Renal cortical epithelial cell (primary cell): ENCODE measurements at places on chromosomes 5 and 9. TPM values are rescaled to one million over a fixed set of nuclear protein-coding genes. Genes with fewer than 3 reads are reported as not detected.
A peak's percentile ranks its signal among the peaks of the same experiment; 100 is the strongest.

- no peak for DNase-seq
Observed at GRCh38 chr5:41851116-41851515, 19.1 kb downstream of the OXCT1 start.

DNA sequence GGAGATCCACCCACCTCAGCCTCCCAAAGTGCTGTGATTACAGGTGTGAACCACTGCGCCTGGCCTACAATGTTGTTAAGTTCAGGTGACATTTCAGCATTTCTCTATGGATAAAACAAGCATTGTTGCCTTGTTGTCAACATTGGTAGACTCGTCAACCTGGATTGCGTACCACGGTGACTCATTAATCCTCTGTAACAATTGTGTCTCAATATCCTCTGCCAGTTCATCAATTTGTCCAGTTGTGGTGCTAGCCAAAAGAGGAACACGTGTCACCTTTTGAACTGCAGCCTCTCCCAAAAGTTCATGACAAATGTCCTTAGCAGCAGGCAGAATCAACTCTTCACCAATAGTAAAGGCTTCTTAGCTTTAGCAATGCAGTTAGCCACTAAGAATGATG is 46.3 kb upstream of the LARP1 start:
- peak; percentile 29 for DNase-seq

Gene BAAT
- total RNA-seq: 0.94 and 1.6 TPM in 2 replicates

Gene INSL4
- not detected in 2 replicates for total RNA-seq

- DNase-seq: no peak
Observed at GRCh38 chr9:135410831-135411473, 68.6 kb upstream of the PPP1R26 start.
